CD4-positive, alpha-beta T cell treated with Interleukin-4 for 4 hours (primary cell): ENCODE measurements at places on chromosomes 2 and 18.

DNA sequence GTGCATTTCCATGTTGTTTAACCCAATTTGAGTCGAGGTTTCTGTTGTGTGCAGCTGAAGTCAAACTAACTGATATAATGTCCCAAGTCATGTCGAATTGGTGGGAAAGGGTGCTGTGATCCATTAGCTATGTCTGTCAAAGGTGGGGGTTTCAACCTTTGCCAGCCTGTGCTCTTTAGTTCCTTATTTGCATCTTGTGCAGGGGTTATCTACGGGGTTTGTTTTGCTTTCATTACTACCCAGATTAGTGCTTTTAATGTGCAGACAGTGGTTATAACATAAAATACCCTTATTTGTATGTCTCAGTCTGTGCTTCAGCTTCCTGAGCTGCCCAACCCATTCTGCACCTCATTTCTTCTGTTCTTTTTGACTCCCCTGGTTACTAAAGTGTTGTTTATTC, 271.9 kb upstream of the CXCR4 start:
- no peak for DNase-seq

DNA sequence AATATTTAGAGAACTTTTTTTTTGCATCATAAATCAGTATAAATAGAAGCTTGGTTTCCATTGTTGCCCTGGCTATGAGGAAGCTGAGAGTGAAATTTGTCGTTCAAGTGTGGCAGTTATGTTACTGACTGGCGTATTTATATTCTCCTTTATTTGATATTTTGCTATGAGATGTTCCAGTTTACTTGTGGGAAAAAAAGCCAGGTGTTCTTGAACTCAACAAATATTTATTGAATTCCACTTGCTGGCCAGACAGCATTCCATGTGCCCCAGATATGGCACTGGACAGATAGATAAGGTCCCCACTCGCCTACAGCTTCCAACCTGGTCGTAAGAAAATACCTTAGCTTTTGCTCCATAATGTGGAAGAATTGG, 44.7 kb downstream of the NEDD4L start:
- DNase-seq: no peak

DNA sequence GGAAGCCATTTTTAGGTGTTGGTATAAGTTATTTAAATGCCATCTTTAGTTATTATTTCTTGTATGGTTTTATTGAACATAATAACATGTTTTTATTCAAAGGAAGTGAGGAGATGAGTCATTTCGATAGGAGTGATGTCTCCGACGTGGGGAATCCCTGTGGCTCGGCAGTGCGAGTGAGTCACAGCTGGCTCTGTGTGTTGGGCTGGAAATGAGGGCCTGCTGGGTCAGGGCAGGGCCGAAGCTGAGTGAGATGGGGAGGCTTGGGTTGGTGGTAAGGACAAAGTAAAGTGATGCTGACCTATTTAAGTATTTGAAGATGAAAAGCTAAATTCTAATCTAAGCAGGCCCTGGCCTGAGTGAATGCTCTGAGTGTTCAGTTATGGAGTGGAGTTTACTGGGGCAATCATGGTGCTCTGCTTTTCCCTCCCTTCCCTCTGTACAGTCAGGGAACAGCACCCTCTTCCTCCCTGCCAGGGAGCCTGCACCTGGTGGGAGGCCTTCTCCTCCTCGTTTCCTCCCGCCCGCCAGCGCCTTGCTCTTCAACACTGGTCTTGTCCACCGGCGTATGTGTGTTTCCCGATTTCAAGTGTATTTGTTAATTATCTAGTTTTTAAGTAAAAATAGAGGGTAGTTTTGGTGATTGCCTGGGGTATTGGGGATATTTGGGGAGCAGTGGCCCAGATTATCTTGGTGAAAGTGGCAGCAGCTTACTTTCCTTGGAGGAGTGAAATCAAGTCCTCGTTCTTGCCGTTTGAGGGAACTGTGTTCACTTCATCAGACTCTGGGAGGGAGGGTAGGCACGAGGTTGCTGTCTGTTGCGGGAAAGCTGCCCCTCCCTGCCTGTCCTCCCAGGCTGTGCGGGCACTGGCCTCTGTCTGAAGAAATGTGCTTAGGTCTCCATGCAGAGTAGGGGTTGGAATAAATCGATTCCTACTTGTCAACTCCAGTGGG, 157.0 kb downstream of the LDLRAD4 start:
- DNase-seq: peak; percentile 90

- no peak for DNase-seq
Observed at GRCh38 chr2:37357069-37357468, 12.6 kb downstream of the QPCT start.

DNA sequence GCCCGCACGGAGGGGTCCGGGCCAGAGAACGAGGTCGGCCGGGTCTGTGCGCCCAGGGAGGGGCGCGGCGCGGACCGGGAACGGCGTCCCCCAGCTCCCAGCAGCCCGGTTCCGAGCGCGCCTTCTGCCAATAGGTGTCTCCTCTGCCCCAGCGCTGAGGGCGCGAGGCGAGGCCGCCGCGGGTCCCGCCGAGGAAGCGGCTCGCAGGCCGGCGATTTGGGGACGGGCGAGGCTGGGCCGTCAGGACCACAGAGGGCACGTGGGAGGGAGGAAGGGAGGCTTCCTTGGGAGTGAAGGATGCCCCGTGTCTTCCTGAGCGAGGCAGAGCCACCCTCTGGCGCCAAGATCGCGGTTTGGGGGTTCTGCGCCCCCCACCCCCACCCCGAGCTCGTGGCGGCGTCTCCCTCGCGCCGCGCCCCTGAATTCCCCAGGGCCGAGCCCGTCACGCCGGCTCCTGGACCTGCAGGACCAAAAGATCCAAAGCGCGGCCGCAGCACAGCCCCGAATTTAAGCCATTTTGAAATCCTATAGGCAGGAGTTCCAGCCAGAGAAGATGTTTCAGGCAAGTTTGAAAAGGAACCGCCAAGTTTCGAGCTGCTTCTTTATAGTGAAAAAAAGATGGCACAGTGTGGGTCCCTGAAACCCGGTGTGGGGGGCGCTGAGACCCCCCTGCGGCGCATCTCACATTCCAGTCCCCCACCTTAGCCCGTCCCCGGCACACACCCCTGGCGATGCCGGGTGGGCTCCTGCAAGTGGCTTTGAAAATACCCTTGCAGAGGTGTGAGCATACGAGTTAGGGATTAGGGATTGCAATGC, 909 bp downstream of the NFATC1 start:
- DNase-seq: no peak

DNA sequence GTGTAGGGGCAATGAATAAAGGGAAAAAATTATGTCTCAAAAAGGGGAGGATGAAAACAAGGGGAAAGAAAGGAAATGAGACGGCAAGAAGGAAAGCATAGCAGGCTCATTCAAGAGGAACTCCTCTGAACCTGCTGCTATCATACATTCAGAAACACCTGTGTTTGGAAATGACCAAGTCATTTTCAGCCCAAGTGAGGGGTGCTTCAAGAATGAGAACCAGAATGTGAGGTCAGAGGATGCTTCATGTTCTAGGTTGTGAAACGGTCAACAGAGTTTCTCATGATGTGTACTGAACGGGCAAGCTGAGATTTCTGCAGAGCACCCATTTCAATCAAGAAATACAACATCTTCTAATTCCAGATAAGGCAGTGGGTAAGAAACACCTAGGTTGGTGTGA, 1367.2 kb upstream of the CELF4 start:
- DNase-seq: no peak

DNA sequence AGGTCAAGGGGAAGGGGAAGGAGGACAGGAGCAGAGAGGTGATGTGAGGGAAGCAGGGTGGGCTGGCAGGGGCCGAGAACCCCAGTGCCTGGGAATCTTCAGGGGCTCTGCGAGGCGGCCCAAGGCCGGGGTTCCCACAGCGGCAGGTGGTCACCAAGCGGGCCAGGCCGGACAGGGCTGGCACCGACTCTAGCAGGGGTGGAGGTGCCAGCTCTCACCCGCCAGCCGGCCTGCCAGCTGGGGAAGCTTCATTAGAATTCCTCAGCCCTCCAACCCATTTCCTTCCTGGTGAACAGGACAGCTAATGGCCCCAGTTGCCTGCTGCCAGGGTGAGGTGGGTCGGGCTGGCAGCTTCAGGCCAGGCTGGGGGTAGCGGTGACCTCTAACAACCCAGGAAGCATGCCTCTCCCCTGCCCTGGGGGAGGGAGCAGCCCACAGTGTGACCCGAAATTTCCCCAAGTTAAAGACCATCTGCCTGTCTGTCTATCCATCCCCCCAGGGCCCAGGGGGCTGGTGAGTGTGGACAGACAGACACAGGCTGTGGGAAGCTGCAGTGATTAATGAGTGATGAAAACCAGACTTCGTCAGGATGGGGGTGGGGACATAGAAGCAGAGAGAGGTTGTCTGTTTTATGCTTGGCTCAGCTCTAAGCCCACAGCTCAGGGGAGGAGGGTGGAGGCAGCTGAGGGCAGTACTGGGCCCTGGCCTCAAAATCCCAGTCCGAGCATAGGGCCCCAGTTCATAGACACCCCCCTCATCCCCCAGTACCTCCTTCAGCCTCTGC, 144.1 kb downstream of the ZFP36L2 start:
- DNase-seq: no peak

GRCh38 chr2:213086050-213086449, 65.4 kb downstream of the IKZF2 start:
- no peak for DNase-seq

DNA sequence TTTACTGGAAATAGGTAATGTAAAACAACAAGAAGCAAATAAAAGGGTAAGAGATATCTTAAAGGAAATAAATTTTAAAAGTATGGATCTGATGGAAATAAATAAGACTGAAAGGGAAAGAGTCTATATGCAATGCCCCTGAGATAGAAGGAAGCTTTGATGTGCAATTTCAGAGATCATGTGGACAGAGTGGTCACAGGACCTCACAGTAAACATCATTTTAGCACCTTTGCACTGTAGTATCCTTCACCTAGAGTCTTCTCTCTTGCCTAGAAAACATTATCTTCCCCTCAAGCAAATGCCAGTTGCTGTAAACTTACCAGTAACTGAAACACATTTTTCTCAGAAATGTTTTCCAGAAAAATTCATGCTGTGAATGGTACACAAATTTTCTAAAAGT, 1621.3 kb upstream of the TMEFF2 start:
- DNase-seq: no peak

DNA sequence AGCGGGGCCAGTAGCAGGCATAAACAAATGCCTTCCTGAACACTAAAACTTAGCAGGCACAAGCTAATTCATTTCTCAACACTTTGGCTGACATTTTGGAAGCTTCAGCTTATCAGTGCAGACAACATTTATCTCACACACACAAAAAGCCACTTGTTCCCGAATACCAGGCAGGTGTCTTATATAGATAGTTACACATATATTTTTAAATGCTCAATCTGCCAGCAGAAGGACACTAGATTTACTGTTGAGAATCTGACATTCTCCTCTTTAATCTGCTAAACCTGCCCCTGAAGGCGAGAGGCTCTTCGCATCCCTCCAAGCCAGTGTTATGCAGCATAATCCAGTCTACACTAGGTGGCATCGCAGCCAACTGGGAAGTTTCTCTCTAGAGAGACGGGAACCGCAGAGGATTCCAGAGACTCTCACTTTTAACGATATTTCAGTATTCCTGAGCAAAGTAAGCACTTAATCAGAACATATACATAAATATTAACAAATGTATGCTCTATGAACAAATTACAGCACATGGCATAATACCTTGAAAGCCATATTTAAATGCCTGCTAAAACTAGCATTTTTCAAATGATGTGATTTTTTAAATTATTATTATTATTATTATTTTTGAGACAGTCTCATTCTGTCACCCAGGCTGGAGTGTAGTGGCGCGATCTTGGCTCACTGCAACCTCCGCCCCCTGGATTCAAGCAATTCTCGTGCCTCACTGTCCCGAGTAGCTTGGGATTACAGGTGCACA, 90.2 kb upstream of the SCG2 start:
- DNase-seq: no peak

DNA sequence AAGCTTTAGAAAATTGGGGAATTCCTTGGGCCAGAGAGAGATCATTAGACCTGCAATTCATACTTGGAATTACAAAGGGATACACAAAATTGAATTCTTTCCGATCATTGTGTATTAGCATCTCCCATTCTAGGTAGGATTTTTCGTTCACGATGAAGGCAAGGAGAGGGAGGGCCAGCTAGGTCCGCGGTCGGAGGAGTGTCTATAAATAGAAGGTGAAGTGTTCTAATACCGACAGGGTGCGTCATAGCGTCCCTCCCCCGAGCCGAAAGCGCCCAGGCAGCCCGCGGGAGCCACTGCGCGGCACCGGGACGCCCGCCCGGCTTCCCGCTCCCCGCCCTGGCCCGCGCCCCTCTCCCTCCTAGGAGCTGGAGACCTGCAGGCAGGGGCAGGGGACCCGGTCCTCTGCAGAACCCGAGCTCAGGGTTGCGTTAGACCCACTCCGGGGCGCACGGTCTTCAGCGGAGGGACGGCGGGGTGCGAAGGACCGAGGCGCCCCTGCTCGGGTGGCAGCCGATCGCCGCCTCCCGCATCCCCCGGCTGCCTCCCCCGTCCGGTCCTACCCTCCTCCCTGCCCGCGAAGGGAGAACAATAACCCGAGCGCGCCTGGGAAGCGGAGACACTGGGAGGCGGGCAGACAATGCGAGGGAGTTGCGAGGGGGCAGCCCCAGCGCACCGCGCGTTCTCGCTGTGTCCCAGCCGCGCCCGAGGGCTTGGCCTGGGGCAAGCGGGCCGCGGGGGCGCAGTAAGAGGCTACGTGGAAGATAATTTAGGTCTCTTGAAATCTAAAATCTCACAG, 114.2 kb upstream of the SERTAD2 start:
- peak; percentile 77 for DNase-seq

DNA sequence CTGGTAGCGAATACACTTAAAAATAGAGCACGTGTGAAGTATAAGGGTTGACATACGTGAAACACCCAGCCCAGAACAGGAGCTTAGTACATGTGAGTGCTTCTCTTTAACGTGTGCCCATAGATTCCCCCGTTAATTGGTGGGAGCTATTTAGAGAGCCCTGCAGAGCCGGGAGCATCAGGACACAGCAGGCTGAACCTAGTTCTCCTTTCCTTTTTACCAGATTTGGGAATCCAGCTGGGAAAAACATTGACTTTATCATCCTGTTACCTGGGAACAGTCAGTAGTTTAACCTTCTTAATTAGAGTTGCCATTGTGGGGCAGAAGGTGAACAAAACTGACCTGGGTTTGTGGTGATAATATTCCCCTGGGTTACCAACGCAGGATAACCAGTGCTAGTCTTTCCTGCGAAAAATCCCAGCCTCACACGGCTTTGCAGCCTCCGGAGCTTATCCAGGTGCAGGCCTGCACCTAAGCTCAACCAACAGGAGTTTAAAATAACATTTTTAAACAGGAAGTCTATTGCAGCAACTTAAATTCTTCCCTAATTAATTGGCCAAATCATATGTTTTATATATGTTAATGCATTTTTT, 78.1 kb upstream of the SPTBN1 start:
- DNase-seq: no peak

GRCh38 chr2:54704688-54705605, 18.5 kb upstream of the EML6 start:
- DNase-seq: peak; percentile 68

GRCh38 chr18:10270151-10270571, 184.3 kb upstream of the APCDD1 start:
- no peak for DNase-seq
